ENCODE measurements at places on chromosomes 2 and 18. TPM values are rescaled to one million over a fixed set of nuclear protein-coding genes. Genes with fewer than 3 reads are reported as not detected.

DNA sequence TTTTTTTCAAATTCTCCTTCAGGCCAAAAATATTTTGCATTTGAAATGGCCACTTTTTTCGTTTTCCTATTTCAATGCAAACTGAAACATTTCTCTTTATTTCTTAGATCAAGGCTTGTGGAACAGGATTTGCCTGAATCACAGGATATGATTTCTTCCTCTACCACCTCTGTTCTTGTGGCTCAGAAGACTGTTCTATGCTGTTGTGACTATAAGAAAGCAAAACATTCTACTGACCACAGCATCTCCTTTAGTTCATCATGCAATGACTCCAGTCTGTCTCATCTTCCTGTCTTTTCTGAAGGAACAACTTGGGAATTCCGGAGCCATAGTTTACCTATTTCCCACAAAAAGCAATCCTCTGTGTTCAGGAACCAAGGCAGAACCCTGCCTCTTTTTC, 16.2 kb upstream of the ZNF512 start:
- DNase-seq, result no peak

DNA sequence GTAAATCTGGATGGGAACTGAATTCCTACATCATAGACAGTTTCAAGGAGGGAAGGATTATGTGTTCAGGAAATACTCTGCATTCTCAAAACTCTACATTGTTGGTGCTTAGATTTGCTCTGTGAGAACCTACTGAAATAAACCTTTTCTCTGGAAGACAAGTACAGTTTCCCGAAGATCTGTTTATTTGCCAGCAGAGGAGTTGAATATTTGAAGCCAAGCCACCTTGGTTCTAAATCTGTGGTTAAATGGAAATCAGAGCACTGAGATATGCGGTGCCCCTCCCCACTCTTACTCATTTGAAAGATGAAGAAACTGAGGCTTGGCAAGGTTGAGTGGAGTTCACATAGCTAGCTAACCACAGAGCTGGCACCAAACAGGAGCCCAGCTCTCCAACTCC, 146.3 kb upstream of the CTAGE1 start:
- no peak for DNase-seq

- peak; percentile 17 for DNase-seq
Measured at GRCh38 chr2:121735518-121736074, 1.1 kb downstream of the NIFK start.

GRCh38 chr2:231455222-231455621, 9.1 kb downstream of the NCL start:
- DNase-seq, result peak; percentile 57

GRCh38 chr2:127293386-127293747, 577 bp downstream of the ERCC3 start:
- DNase-seq, result no peak

The NEURL3 gene
- polyA plus RNA-seq, result 11.1 TPM

The NGEF gene
- 5.3 TPM for polyA plus RNA-seq

- no peak for DNase-seq
Measured at GRCh38 chr18:48440924-48441323, 31.7 kb upstream of the ZBTB7C start.

- DNase-seq, result no peak
Measured at GRCh38 chr2:229107601-229108000, 163.5 kb downstream of the PID1 start.

DNA sequence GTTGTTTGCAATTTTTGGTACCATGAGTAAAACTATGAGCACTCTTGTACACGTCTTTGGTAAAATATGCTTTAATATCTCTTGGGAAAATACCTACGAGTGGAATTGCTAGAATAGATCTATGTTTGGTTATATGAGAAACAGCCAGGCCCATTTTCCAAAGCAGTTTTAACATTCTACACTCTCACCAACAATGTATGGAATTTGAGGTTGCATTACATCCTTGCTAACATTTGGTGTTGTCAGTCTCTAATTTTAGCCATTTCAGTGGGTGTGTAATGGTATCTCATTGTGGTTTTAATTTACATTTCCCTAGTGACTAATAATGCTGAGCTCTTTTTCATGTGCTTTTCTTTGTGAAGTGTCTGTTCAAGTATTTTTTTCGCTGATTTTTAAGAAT, 118.9 kb upstream of the TCF4 start:
- no peak for DNase-seq

DNA sequence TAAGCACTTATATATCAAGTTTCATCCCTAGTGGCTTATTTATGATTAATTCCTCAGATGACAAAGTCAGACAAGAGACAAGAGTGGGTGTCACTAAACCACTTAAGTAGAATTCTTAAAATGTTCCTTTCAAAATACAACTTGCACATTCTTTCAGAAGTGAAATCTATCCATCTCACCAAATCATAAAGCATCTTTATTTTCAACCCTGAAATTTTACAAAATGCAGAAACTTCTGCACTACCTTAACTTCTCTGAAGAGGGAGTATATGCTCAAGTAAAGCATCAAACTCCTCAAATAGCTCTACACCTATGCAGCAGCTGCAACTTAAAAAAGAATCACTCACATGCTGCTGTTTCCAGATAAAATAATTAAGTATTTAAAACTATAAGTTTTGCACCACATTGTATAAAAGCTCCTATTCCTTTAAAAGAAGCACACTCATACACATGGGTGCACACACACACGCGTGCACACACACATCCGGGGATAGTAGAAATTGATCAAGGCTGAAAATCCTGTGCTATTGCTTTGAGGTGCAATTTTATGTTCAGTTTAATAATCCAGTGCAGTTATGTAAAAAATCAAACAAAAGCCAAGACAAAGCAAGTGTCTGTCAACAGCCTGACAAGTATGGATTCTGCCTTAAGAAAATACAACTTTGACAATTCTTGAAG, 244.5 kb downstream of the TCF4 start:
- DNase-seq, result no peak

DNA sequence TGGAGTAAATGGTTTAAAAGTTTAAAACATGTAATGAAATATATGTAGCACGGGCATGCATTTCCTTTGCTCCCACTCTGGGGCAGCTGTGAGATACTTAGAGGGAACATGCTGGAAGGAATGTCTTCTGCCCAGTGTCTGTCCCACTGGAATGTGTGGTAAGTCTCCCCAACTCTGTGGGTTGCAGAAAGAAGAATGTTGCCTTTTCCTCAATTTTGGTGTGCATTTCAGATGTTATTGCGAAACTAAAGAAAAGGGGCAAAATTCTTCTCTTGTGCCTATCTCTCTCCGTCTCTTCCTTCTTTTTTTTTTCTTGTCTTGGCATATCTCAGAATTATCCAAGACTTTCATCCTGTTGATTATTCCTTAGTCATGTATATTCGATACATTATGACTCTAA, 201.1 kb downstream of the SH3RF3 start:
- no peak for DNase-seq

- DNase-seq, result no peak
Measured at GRCh38 chr2:222134654-222135053, 164.1 kb downstream of the PAX3 start.

DNA sequence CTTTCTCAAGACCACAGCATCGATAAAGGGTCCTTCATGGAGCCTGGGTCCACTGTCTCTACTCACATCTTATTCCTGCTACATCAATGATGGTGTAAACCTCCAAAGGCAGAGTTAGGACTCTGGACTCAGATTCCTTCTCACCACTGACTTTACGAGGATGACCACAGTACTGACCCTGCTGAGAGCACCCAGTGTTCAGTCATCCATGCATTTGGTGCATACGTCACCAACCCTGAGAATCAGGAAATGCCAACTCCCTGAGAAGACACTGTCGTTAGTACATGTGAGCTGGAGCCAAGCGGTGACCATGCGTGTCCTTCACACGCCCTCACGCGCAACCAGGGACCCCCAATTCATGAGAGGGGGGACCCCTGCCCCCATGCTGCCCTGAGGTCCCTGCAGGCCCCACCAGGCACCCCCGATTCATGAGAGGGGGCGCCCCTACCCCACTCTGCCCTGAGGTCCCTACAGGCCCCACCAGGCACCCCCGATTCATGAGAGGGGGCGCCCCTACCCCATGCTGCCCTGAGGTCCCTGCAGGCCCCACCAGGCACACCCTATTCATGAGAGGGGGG, 178.4 kb upstream of the TPO start:
- DNase-seq, result no peak

The SERTAD2 gene
- polyA plus RNA-seq, result 6.2 TPM

The SMAD7 gene
- 17.3 TPM for polyA plus RNA-seq

- DNase-seq, result no peak
Measured at GRCh38 chr2:113232740-113233139, 46.0 kb downstream of the PAX8 start.

GRCh38 chr2:239544918-239545465, 144.2 kb upstream of the HDAC4 start:
- no peak for DNase-seq

DNA sequence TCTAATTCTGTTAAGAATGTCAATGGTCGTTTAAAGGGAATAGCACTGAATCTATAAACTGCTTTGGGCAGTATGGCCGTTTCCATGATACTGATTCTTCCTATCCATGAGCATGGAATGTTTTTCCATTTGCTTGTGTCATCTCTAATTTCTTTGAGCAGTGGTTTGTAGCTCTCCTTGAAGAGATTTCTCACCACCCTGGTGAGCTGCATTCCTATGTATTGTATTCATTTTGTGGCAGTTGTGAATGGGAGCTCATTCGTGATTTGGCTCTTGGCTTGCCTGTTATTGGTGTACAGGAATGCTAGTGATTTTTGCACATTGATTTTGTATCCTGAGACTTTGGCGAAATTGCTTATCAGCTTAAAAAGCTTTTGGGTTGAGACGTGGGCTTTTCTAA, 38.3 kb upstream of the WDR75 start:
- no peak for DNase-seq

- DNase-seq, result no peak
Measured at GRCh38 chr2:4151521-4151920, 448.1 kb downstream of the DCDC2C start.

GRCh38 chr2:196530910-196531309, 108.6 kb upstream of the CCDC150 start:
- no peak for DNase-seq

The SLC11A1 gene
- 1.2 TPM for polyA plus RNA-seq

The MAPRE3 gene
- polyA plus RNA-seq, result 49.6 TPM

DNA sequence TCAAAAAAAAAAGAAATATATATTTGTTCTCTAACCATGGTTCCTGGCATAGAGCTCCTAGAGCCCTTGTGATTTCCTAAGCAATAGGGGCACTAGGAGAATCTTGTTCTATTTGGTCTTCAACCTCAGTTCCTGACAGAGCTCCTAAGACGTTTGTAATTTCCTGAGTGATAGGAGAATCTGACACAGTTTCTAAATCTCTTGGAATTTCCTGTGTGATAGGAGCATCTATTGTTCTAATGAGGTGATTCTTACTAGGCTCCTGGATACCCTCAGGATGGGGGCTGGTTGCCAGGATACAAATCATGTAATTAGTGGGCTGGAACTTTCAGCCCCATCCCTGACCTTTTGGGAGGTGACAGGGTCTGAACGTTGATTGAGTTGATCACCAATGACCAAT, 245.8 kb downstream of the ZEB2 start:
- no peak for DNase-seq

The ABI2 gene
- 26.7 TPM for polyA plus RNA-seq

GRCh38 chr2:220682616-220683015, 889.5 kb downstream of the EPHA4 start:
- DNase-seq, result no peak

The RSAD2 gene
- polyA plus RNA-seq, result 4.3 TPM

- DNase-seq, result no peak
Measured at GRCh38 chr2:129464036-129464435, 515.4 kb upstream of the RAB6C start.

- DNase-seq, result no peak
Measured at GRCh38 chr2:40256649-40257048, 195.2 kb downstream of the SLC8A1 start.

GRCh38 chr2:26269571-26270158, 24.9 kb downstream of the HADHB start:
- DNase-seq, result no peak

DNA sequence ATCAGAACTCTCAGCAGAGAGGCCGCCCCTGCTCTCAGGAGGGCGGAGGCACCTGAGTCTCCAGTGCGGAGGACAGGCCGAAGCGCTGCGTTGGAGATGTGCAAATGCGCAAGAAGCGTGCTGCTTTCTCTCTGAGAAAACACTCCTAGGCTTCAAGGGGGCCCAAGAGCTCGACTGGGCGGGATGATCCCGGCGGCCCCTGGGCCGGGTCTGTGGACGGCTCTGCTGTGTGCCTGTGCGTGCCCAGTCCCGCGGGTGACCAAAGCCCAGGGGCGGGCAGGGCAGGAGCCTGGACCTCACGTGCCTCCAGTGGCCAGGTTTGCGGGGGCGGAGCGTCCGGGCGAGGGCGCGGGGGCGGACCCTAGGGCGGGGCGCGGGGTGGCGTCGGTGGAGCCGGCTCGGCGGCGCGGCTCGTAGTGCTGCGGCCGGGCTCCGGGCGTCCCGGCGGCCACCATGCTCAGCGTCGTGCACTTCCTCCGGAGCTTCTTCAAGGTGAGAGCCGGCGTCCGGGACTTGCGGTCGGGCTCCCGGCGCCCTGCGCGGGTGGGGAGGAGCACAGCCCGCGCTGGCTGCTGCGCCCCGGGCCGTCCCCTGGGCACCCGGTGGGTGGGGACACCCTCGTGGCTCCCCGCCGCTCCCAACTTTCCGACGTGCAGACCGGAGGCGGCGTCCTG, at the start of gene ARHGEF4:
ARHGEF4 (plus strand) TSS at position 414 of the 674 bp plus-strand sequence; CDS start at position 454, 40 bp downstream.
- DNase-seq, result peak; percentile 46

- no peak for DNase-seq
Measured at GRCh38 chr2:148305476-148305875, 284.6 kb downstream of the MBD5 start.

The PLEKHH2 gene
- 4.3 TPM for polyA plus RNA-seq

- DNase-seq, result no peak
Measured at GRCh38 chr2:216624251-216624650, 9.0 kb upstream of the IGFBP2 start.

DNA sequence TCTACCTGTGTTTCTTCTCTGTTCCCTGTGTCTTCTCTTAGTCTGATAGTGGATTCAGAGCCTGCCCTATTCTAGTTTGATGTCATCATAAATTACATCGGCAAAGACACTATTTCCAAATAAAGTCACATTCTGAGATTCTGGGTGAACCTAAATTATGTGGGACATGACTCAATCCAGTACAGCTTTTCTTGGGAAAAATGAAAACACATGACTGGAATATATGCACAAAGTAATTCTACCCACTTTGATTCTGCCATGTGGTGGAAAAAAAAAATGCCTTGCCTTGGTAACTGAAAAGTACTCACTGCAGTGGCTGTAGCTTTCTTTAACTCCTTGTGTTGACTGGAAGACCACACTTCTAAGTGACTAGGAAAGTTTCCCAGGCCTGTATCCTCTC, 73.7 kb downstream of the LRATD1 start:
- DNase-seq, result no peak

The DSC3 gene
- polyA plus RNA-seq, result not detected

All from kidney (tissue), 22 donors.